ENCODE measurements at places on chromosomes 2 and 18.

- no peak for DNase-seq
Measured at GRCh38 chr2:186031229-186031628, 292.6 kb downstream of the FSIP2 start.

DNA sequence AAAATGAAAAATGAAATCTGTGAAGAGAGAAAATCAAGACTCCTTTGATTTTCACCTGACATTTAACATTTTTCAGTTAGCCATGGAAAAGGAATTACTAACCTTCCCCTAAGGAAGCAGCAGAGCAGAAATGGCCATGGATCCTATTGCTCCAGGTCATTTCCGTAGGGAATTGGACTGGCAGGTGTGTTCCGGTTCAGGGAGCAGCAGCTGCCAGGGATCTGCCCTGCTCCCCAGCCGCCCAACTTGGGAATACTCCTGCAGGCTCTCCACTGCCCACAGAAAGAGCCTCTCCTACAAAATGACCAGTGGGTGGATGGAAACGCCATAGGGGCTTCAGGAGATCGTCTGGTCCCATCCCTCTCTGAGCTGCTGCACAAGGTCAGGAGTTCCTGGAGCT lies 86.0 kb upstream of the MAPK4 start:
- DNase-seq = peak; percentile 32

DNA sequence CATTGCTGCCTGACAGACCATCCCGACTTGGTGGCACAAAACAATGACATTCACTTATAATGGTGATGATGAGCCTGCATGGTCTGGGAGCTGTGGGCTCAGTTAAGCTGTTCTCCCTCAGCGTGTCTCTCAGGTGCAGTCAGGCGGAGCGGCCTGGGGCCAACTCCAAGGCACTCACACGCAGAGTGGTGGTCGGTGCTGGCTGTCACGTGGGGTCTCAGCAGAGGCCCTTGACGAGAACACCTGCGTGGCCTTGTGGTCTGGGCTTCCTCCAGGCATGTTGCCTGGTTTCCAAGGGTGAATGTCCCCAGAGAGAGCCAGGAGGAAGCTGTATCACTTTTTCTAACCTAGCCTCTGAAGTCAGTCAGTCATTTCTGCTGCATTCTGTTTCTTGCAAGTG lies 29.8 kb downstream of the ARMC9 start:
- peak; percentile 23 for DNase-seq

DNA sequence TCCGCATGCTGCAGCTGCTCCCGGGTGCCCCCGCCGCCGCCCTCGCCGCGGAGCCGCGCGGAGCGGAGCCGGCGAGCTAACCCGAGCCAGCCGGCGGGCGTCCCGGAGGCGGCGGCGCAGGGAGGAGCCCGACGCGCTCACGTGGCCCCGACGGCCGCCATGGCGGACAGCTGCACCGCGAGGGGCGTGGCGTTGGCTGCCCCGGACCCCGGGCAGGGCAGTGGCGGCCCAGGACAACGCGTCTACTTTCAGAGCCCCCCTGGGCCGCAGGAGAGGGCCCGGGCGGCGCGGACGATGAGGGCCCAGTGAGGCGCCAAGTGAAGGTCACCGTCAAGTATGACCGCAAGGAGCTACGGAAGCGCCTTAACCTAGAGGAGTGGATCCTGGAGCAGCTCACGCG lies 30.0 kb upstream of the CCNYL1 start:
- DNase-seq = no peak

DNA sequence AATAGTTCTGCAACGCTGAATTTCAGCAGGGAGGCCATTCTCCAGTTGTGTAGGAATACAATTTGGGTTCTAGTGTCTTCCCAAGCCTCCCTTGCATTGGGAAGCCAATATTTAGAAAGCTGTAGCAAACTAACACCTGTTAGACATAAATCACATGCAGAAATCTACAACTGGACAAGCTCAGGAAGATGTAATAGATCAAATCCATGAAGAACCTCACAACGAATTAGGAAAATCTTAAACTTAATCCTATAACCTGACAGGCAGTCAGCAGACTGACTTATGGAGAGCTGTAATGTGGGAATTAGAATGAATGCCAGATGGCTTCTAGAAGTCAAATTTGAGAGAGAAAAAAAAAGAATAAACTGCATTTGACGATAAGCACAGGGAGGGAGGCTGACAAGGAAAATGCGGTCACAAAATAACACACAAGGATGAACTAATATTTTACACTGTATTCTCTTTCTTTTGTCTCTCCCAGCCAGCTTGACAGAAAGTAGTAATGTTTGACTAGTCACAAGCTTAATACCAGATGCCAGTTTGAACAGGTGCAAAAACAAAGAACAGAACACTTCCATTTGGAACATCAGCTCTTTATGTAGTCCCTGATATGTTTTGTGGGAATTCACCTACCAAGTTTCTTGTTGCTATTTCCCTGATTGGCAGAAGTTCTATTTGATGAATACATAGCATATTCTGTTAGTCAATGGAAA lies 50.8 kb upstream of the FANCL start:
- no peak for DNase-seq

DNA sequence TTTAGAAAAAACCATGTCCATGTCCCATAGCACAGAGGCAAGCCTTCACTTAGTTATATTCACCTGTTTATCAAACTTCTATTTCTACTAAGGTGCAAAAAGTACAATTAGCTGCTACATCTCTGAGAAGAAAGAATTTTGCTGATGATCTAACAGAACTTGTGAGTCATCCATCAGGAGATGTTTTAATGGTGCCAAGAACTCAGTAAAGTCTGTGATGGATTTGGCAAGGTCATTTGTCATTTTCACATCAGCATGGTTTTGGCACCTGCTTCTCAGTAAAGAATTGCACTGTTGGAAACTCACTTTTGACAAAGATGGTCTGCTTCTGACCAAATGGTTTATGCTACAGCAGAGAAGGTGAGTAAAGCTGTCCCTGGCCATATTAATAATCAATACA lies 195.7 kb upstream of the TMEFF2 start:
- DNase-seq = no peak

DNA sequence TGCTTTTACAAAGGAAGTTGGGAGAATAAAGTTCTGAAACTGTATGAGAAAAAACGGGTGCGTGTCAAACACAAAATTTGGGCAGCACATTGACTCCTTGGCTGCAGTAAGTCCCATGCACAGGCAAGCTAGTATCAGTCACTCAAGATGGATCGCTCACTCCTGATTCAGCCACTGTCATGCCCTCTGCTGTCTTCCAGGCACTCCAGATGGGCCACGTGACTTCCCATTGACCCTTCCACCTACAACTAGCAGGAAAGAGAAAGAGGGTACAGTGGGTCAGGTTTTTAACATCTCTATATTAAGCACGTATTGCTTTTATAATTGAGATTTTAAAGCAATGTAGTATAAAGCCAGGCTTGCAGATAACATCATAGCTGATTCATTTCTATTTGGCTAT lies 8.6 kb downstream of the ARHGEF33 start:
- no peak for DNase-seq

DNA sequence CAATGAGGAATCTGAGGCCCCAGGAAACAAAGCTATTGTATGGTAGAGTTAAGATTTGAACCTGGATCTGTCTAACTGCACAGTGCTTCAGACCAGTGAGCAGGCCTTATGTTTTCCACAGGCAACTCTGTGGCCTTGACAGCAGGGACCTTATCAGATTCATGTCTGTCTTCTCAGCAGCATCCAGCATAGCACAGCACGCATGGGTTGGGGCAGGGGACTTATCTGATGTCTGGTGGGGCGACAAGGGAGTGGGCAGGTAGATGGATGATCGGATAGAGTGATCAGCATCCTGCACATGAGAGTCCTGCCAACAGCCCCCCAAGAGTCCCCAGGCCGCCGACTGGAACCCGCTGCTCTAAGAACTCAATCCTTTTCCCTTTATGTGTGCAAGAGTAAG lies 28.7 kb upstream of the KCNF1 start:
- DNase-seq = no peak
